ENCODE measurements at places on chromosomes 11 and 22.

- DNase-seq = peak; percentile 38
Measured at GRCh38 chr11:35932681-35933319, 11.1 kb upstream of the LDLRAD3 start.

- DNase-seq = no peak
Measured at GRCh38 chr11:124069429-124070401, 28.6 kb upstream of the OR10G7 start.

GRCh38 chr11:74568028-74568427 is 24.4 kb upstream of the POLD3 start:
- DNase-seq = no peak

DNA sequence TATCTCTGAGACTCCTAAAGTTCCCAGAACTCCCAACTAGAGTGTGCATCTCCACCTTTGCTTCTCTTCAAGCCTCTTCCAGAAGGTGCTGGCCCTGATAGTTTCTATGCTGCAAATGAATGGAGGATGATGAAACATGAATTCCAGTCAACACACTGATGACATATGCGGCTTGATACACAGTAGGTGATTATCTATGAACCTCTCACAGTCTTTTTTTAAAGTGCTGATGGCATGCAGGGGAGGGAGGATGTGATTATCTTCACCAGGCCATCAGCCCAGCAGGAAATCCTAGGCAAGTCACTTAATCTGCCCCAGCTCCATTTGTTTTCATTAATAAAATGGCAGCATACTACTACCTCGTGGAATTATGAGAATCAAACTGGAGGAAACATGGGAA is 548.5 kb downstream of the SOX6 start:
- DNase-seq = no peak

GRCh38 chr11:69949327-69949726 is 128.8 kb upstream of the ANO1 start:
- DNase-seq = peak; percentile 91

DNA sequence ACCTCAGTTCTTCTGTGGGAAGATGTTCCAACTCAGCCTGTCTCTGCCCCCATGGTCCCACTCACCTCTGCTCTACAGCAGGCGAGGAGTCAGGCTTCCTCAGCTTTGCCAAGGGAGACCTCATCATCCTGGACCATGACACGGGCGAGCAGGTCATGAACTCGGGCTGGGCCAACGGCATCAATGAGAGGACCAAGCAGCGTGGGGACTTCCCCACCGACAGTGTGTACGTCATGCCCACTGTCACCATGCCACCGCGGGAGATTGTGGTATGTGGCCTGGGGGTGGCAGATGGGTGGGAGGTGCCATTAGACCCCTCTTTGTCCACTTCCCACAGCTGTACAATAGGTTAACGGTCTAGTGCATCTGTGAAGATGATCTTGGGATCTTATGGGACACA is 73.3 kb downstream of the MYO7A start:
- no peak for DNase-seq

DNA sequence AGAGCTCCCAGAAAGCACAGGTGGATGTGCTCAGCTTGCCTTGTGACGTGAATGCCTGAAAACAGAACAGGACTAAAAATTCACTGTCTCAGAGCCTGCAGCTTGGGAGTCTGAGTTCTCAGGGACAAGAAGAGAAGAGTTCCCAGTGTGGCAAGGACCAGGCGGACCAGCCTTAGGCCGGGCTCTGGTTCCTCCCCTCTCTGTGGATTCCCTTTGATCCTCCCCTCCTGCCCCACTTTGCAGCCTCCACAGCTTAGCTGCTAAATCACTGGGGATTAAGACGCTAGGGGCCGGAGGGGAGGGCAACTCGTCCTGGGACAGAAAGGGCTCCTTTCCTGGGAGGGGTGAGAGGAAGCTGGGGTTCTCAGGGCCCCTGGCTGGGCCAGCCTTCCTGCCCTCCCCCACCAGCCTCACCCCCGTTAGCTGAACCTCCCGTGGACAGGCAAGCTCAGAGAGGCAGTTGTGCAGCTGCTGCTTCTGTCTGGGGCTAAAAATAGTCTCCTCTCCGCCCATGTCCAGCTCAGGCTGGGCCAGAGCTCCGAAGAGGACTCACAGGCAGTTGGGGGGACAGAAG is 29.9 kb upstream of the JAM3 start:
- no peak for DNase-seq

DNA sequence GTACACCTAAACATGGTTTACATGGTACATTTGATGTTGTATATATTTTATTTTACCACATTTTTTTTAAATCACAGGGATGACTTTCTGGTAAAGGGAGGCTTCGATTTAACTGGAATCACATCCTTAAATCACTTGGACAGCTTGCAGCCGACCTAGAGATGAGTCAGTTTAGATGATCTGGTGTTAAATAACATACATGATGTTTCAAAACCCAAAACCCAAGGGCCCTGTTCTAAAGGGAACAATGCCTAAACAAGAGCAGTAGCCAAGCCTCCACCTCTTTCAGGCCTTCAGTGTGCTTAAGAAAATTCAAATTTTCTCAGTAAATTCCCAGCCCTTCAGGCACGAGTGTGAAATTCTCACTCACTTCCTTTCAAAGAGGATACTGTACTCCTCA is 108.8 kb downstream of the WT1 start:
- peak; percentile 28 for DNase-seq

- no peak for DNase-seq
Measured at GRCh38 chr11:1011320-1011698, 25.2 kb downstream of the MUC6 start.

GRCh38 chr11:67614730-67615714 is 8.3 kb downstream of the NDUFV1 start:
- DNase-seq = no peak

GRCh38 chr11:77187776-77188632 is 60.0 kb downstream of the MYO7A start:
- peak; percentile 29 for DNase-seq

DNA sequence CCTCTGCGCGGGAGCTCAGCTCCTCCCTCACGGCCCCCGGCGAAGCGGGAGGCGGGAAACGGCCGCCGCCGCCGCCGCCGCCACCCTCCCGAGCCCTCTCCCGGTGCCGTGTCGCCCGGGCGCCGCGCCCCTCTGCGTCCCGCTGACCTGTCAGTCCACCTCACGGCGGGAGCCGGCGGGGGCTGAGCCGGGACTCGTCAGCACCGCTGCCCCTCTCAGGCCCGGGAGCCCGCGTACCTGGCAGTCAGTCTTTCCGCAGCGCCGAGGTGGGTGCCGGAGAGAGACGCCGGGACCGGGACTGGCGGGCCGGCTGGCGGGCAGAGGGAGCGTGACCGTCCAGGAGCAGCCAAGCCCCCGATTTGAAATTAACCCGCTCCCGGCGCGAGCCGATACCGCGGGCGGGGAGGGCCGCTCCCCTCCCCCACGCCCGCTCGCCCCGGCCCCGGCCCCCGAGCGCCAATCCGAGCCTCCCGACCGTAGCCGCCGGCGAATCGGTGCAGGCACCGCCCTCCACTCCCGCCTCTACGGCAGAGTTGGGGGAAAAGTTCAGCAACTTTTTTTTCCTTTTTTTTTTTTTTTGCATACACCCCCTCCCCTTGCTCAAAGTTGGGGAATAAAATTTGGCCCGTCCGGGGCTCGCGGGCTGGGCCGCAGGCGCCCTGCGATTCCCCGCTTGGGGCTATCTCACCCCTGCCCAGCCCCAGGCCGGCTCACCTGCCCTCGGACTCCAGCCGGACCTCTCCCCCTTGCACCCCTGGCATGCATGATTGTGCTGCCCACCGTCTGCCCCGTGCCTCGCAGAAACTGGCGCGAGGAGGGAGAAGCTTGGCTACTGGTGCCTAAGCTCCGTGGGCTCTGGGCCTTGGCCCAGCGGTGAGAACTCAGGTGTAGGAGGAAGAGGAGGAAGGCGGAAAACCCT is 774 bp upstream of the E2F8 start:
- DNase-seq = no peak

GRCh38 chr22:48431536-48432315 is 1395.9 kb downstream of the BRD1 start:
- DNase-seq = no peak

DNA sequence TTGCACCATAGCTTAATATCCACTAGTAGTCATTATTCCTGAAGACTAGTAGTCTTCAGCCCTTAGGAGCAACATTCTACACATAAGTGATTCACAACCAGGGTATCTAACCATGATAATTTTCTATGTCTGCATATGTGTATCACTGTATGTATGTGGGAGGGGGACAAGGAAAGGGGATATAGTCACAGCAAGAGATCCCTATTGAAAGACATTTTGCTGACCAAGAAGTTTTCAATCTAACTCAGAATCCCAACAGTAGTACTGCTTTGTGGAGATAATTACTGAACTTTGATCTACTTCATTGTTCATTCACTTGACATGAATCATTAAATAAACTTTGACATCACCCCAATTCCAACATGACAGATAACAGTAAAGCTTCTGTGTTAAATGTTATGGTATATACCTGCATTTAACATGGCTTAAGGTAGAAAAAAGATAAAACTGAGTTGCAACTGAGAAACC is 10.3 kb downstream of the PIK3C2A start:
- peak; percentile 38 for DNase-seq

DNA sequence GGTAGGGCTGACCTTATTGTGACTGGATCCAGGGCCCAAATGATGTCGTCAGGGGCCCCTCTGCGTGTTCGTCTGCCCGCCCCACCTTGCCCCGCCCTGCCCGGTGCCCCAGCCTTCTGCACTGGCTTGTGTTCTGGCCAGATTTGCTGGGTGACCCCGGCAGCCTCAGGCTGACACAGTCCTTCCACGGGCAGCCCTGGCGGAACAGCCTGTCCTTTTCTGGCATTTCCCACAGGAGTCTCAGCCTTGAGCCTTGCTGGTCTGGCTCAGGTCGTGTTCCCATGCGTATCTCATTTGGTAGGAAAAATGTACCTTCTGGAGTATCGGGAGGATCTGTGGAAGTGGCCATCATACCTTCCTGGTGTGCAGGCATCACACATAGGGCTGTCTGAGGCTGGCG is 31.0 kb downstream of the IGHMBP2 start:
- no peak for DNase-seq

GRCh38 chr11:46413760-46414465 is 22.3 kb upstream of the CHRM4 start:
- DNase-seq = no peak

GRCh38 chr11:10762185-10762584 is 11.1 kb downstream of the CTR9 start:
- no peak for DNase-seq

GRCh38 chr11:70775386-70776075 is 377.2 kb downstream of the CTTN start:
- no peak for DNase-seq

DNA sequence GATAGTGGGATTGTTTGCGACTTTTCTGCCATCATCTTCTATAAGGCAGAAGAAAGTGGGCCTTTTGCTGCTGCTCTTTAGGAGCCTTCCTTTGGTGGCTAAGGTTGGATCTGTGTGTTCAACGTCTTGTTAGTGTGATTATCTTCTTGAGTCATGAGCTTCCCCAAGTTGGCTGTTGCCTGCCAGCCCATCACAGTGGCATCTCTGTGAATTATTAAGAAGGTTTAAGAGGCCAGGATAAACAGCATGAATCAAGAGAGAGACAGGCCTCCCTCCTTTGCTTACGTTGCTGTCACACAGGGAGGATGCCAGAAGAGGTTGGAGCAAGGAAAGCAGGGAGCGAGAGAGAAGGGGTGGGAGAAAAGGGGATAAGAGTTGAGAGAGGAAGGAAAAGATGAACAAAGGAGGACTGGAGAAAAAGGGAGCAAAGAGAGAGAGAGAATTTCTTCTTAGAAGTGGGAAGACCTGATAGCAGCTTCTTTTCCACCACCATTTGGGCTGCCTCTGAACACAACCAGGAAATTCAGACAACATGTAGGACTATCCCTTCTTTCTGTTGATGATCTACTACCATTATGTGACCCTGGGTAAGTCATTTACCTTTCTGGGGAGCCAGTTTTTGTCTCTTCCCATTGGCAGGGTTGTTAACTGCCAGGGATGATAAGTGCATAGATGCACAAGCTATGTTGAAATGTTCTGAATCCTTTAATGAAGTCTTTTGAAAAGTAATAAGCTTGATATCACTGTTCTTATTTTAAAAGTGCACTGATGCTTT is 126.5 kb downstream of the NAV2 start:
- DNase-seq = no peak

DNA sequence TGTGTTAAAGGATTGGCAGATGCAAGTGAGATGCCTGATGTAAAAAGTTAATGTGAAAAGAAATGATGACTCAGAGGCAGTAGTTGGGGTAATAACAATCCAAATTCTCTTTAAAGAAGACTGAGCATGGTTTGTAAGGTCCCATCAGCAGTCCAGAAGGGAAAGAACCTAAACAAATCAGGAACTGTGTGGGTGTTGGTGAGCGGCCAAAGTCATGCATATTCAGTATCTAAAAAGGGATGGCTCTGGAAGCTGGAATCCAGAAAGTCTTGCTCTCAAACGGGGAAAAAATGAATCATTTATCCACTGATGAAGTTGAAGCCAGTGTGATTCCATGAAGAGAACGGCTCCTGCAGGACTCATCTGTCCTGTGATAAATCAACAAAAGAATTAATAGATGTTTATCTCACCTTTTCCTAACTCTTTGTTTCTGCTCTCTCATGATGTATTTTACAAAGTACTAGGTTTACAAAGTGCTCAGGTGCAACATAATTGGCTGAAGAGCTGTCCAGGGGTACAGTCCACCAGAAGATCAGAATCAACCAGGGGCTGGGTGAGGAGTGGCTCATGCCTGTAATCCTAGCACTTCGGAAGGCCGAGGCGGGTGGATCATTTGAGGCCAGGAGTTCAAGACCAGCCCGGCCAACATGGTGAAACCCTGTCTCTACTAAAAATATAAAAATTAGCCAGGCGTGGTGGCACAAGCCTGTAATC is 20.5 kb upstream of the SORL1-AS1 start:
- no peak for DNase-seq

DNA sequence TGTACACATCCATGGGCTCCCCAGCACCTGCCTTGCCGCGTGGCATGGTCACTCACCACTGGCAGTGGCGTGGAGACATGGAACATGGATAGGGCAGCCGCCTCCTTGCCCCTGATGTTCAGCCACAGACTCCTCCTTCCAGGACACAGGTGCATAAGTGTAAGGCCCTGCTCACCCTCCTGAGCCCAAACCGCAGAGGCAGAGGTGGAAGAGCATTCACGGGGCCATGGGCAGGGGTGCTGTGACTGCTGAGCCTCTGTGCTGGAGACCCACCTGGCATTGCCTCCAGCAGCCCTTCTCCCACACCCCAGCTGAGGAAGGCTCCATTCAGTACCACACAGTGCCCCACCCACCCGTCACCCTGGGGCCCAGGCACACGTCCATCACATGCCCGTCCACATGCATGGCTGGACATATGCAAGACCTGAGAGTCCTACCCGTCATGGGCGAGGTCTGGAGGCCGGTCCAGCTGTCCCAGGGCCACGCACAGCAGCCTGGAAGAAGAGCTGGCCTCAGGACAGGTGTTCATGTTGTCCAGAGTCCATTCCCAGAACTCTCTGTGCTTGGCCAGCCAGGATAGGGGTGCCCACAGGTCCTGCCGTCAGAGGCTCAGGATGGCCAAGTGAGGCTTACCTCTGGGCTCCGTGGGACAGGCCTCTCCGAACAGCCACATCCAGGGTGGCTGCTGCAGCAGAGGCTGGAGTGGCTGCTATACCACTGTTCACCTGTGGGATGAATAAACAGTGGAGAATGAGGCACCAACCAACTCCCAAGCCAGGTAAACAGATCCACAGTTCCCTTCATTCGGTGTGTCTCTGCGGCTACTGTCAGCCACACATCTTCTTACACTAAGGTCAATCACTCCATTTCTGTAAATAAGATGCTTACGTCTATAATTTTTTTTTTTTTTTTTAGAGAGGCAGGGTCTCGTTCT is 1.7 kb upstream of the TUBGCP6 start:
- DNase-seq = no peak

Measured in HS-5 (cell line).